Activated CD4-positive, alpha-beta memory T cell treated with anti-CD3 and anti-CD28 coated beads for 36 hours (primary cell): ENCODE measurements at places on chromosomes 3 and 15.

- H3K27me3 ChIP-seq, result no peaks in the 10 kb centered on the region
- H3K27ac ChIP-seq, result no peak overlapping the region
- H3K4me1 ChIP-seq, result peaks cover 13% of the 10 kb centered on the region
- H3K4me3 ChIP-seq, result no peak overlapping the region
- H3K36me3 ChIP-seq, result peaks cover 5% of the 10 kb centered on the region
- DNase-seq, result no peak
Measured at GRCh38 chr3:53174346-53175250, 13.6 kb downstream of the PRKCD start.

- H3K4me1 ChIP-seq, result peaks cover 25% of the 10 kb centered on the region
- DNase-seq, result no peak
Measured at GRCh38 chr3:177451864-177452830, 254.9 kb upstream of the TBL1XR1 start.

- H3K36me3 ChIP-seq, result no peaks in the 10 kb centered on the region
- no peaks in the 10 kb centered on the region for H3K4me1 ChIP-seq
- no peak overlapping the region for H3K4me3 ChIP-seq
- no peak overlapping the region for H3K27ac ChIP-seq
- H3K27me3 ChIP-seq, result peaks cover 6% of the 10 kb centered on the region
- DNase-seq, result no peak
Measured at GRCh38 chr3:101124125-101124524, 130.9 kb upstream of the ABI3BP start.

- no peaks in the 10 kb centered on the region for H3K36me3 ChIP-seq
- DNase-seq, result no peak
- no peak overlapping the region for H3K27ac ChIP-seq
- no peaks in the 10 kb centered on the region for H3K4me1 ChIP-seq
- H3K4me3 ChIP-seq, result no peak overlapping the region
Measured at GRCh38 chr15:29398907-29399306, 129.3 kb upstream of the NSMCE3 start.

DNA sequence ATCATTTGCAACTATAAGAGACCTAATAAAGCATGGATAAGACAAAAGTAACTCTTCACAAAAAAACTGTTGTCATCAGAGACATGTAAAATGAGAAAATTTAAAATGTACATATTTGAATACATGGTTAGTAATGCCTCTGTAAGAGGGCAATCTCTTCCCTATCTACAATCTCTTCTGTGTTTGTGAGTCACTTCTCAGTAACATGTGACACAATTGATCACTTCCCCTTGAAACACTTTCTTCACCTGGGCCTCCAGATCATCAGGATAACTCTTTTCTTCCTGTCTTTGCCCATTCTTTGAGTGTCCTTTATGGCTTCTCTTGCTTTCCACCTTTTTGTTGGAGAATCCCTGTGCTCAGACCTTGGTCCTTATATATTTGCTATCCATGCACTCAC is 50.4 kb downstream of the TFDP2 start:
- no peak overlapping the region for H3K27ac ChIP-seq
- H3K27me3 ChIP-seq, result no peaks in the 10 kb centered on the region
- DNase-seq, result no peak
- H3K36me3 ChIP-seq, result no peaks in the 10 kb centered on the region

- H3K27ac ChIP-seq, result no peak overlapping the region
- no peaks in the 10 kb centered on the region for H3K36me3 ChIP-seq
- no peaks in the 10 kb centered on the region for H3K4me1 ChIP-seq
- no peak overlapping the region for H3K4me3 ChIP-seq
- no peaks in the 10 kb centered on the region for H3K27me3 ChIP-seq
Measured at GRCh38 chr15:54119051-54119450, 140.8 kb downstream of the UNC13C start.

- no peak overlapping the region for H3K27ac ChIP-seq
- H3K36me3 ChIP-seq, result peaks cover 63% of the 10 kb centered on the region
- H3K27me3 ChIP-seq, result no peaks in the 10 kb centered on the region
- H3K4me3 ChIP-seq, result no peak overlapping the region
- no peak for DNase-seq
Measured at GRCh38 chr3:45008117-45008516, 18.0 kb upstream of the CLEC3B start.

DNA sequence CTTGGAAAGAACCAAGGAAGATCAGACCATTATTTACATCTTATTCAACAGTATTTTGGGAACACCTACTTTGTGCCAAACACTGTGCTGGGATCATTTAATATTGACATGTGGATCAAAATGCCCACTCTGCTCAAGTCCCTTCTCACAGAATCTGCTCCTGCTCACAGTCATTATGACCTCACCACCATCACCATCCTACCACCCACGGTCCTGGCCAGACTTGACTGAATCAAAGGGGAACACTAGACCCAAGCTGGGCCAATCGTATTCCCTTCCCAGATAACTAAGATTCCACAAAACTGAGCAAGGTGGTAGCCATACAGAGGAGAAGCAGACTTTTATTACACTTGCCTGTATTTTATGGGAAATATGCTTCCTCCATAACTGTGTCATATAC is 3.4 kb upstream of the CEP152 start:
- peaks cover 15% of the 10 kb centered on the region for H3K4me1 ChIP-seq
- peaks cover 1% of the 10 kb centered on the region for H3K27me3 ChIP-seq
- no peak for DNase-seq

- H3K36me3 ChIP-seq, result no peaks in the 10 kb centered on the region
- peaks cover under 1% of the 10 kb centered on the region for H3K27me3 ChIP-seq
- DNase-seq, result no peak
- no peak overlapping the region for H3K27ac ChIP-seq
Measured at GRCh38 chr3:155416500-155417118, 123.1 kb upstream of the STRIT1 start.

GRCh38 chr3:159620281-159620680 is 368.4 kb upstream of the IL12A start:
- no peaks in the 10 kb centered on the region for H3K27me3 ChIP-seq
- H3K4me3 ChIP-seq, result no peak overlapping the region
- H3K4me1 ChIP-seq, result no peaks in the 10 kb centered on the region

DNA sequence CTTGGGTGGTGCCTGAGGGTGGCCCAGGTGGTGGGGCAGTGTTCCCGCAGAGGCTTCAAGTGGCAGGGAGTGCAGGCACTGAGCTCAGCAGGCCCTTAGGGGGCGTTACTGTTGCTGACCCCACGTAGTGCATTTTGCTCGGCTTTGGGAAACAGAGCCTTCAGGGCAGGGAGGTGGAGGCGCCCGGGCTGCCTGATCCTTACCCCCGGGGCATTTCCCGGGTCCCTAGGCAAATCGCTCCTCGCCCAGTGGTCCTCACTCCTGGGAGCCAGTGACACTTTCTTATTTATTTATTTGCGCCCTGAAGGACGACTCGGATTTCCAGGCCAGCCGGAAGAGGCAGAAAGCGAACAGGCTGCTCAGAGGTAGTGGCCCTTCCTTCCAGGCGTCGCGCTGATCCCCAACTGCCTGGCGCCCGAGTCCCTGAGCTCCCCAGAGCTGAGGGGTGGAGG is 10.1 kb upstream of the FOXB1 start:
- peaks cover 73% of the 10 kb centered on the region for H3K27me3 ChIP-seq
- H3K4me3 ChIP-seq, result no peak overlapping the region
- H3K36me3 ChIP-seq, result no peaks in the 10 kb centered on the region
- H3K4me1 ChIP-seq, result peaks cover 35% of the 10 kb centered on the region
- H3K27ac ChIP-seq, result peak overlapping the region; percentile 54

- no peak overlapping the region for H3K4me3 ChIP-seq
- H3K4me1 ChIP-seq, result no peaks in the 10 kb centered on the region
- H3K27ac ChIP-seq, result no peak overlapping the region
- H3K27me3 ChIP-seq, result no peaks in the 10 kb centered on the region
Measured at GRCh38 chr3:53293867-53294266, 38.0 kb upstream of the TKT start.

GRCh38 chr3:127786353-127787070 is 35.8 kb downstream of the MGLL start:
- no peak for DNase-seq
- H3K27me3 ChIP-seq, result peaks cover 13% of the 10 kb centered on the region
- no peak overlapping the region for H3K4me3 ChIP-seq
- H3K4me1 ChIP-seq, result no peaks in the 10 kb centered on the region
- no peak overlapping the region for H3K27ac ChIP-seq
- H3K36me3 ChIP-seq, result no peaks in the 10 kb centered on the region

GRCh38 chr3:52197499-52197841 is 490 bp upstream of the ALAS1 start:
- peak overlapping the region; percentile 98 for H3K4me3 ChIP-seq
- no peaks in the 10 kb centered on the region for H3K27me3 ChIP-seq
- H3K4me1 ChIP-seq, result peaks cover 44% of the 10 kb centered on the region
- peak overlapping the region; percentile 81 for H3K27ac ChIP-seq
- peaks cover 29% of the 10 kb centered on the region for H3K36me3 ChIP-seq
- DNase-seq, result no peak

DNA sequence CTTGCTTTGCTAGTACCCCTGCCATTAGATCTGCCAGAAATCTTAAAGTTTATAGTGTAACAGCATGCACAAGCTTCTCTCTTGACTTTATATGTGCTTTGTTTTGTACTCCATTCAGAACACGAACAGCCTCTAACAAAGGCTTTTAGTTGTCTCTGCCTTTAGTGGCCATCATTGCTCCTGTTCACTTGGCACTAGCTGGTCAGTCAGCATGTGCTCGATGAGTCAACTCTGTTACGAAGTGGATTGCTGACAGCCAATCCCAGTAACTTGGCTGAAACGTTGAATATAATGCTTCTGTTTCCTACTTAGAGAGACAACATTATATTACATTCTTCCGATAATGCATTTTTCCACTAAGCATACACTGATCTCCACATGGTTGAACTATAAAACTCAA is 349.2 kb downstream of the NAALADL2 start:
- H3K4me1 ChIP-seq, result no peaks in the 10 kb centered on the region
- no peak for DNase-seq
- H3K4me3 ChIP-seq, result no peak overlapping the region
- H3K36me3 ChIP-seq, result no peaks in the 10 kb centered on the region
- no peaks in the 10 kb centered on the region for H3K27me3 ChIP-seq

- H3K27ac ChIP-seq, result no peak overlapping the region
- peaks cover 9% of the 10 kb centered on the region for H3K4me1 ChIP-seq
- peaks cover 4% of the 10 kb centered on the region for H3K36me3 ChIP-seq
- no peaks in the 10 kb centered on the region for H3K27me3 ChIP-seq
- no peak for DNase-seq
Measured at GRCh38 chr3:172607305-172608121, 84.3 kb upstream of the TNFSF10 start.

DNA sequence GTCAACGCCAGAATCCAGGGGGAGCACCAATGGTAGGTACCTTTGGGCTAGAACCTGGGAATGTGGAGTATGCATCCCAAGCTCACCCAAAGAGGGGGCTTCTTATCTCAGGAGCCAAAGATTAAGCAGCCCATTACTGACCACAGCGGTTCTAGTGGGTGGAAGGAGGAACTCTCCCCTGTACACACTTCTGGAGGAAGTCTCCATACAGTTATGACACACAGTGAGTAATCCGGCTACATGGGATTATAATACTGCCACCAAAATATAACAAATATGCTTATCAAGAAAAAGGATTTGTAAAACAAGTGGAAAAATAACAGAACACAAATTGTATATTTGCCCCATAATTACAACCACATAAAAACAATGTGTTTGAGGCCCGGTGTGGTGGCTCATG is 8.4 kb downstream of the MYO1E start:
- peaks cover 12% of the 10 kb centered on the region for H3K27me3 ChIP-seq
- DNase-seq, result no peak
- H3K36me3 ChIP-seq, result no peaks in the 10 kb centered on the region
- H3K27ac ChIP-seq, result no peak overlapping the region
- no peaks in the 10 kb centered on the region for H3K4me1 ChIP-seq

- peaks cover 12% of the 10 kb centered on the region for H3K4me1 ChIP-seq
- peaks cover 1% of the 10 kb centered on the region for H3K36me3 ChIP-seq
- no peak for DNase-seq
- H3K27ac ChIP-seq, result no peak overlapping the region
Measured at GRCh38 chr3:190542846-190543245, 29.0 kb downstream of the IL1RAP start.

DNA sequence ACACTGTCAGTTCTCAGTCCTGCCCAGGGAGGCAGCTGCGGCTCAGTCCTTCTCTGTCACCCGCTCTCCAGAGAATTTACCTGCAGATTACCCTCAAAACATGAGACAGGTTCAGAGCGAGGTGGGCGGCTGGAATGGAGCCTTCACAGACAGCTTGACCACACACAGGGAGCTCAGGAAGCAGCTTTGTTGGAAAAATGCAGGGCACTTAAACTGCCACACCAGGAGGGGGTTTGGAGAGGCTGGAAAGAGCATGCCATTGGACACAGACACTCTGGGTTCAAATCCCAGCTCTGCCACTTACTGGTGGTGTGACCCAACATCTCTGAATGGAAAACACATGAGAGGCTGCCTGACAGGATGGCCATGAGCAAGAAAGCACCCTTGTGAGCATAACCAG is 290.8 kb upstream of the LRRFIP2 start:
- no peak overlapping the region for H3K27ac ChIP-seq
- H3K4me3 ChIP-seq, result no peak overlapping the region
- peaks cover 20% of the 10 kb centered on the region for H3K27me3 ChIP-seq
- no peaks in the 10 kb centered on the region for H3K4me1 ChIP-seq
- no peak for DNase-seq
- H3K36me3 ChIP-seq, result no peaks in the 10 kb centered on the region

DNA sequence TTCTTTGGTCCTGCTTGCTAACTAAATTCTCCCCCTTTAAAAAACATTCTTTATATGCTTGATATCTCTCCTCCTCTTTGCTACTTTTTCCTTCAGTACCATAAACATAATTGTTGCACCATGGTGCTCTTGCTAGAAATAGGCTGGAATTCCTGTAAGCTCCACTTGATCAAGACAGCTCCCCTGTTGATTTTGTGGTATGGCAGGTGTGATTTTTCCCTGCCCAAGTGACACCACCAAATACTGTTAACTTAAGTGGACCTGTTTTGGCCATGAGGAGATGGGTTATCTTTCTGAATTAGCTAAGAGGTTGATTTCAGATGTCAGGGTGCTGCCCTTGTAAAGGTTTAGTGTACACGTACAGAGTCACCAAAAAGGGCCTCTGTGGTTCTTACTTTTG is 205.3 kb downstream of the CDIN1 start:
- H3K4me3 ChIP-seq, result no peak overlapping the region
- no peaks in the 10 kb centered on the region for H3K27me3 ChIP-seq
- no peak for DNase-seq
- peaks cover 12% of the 10 kb centered on the region for H3K4me1 ChIP-seq
- H3K27ac ChIP-seq, result no peak overlapping the region

DNA sequence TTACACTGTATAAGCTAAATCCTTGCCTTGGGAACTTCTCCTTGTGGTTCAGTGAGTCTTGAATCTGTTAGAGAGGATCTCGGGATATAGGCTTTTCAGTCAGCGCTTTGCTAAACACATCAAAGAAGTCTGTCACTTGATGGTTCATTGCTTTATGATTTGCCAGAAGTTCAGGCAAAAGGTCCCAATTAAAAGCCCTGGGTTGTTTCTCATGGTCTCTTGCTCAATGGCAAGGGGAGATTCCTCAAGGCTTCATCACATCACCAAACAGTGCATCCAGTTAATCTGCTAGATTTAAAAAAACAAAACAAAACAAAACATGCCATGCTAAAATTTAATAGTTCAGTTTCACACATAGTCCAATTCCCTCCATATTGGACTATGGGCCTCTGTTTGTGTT is 114.8 kb downstream of the FILIP1L start:
- H3K4me3 ChIP-seq, result no peak overlapping the region
- no peak for DNase-seq
- H3K36me3 ChIP-seq, result peaks cover 19% of the 10 kb centered on the region
- H3K27ac ChIP-seq, result no peak overlapping the region
- peaks cover 4% of the 10 kb centered on the region for H3K4me1 ChIP-seq
- H3K27me3 ChIP-seq, result no peaks in the 10 kb centered on the region
